ENCODE measurements at places on chromosomes 6 and 20.

GRCh38 chr6:42197555-42198362 is 3.0 kb upstream of the GUCA1B start:
- no peak for DNase-seq

DNA sequence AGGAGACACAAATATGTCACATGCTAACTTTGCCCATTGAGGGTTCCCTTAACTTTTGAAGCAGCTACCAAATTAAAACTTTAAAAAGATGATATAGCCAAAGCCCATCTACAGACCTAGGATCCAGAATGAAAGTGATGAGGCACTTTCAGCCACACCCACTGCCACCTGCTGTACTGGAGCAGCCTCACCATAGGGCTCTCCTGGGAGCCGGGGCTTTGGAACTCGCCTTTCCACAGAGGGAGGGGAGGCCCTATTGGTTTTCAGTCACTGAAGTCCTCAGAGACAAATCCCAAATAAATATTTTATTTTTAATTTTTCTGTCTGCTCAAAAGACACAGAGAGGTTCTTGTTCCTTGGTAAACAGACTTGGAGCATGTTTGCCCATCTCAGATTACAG is 238.1 kb upstream of the TAB2 start:
- DNase-seq, result no peak

DNA sequence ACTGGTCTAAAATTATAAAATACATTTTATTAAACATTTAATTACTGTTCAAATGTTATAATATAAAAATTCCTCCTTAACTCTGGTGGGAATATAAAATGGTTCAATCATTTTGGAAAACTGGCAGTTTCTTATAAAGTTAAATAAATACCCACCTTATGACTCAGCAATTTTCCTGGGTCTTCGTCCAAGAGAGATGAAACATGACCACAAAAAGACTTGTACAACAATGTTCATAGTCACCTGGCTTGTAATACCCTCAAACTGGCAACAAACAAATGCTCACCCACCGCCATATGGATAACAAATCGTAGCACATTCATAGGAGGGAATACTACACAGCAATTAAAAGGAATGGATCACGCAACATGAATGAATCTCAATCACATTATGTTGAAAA is 66.0 kb upstream of the RIN2 start:
- no peak for DNase-seq

DNA sequence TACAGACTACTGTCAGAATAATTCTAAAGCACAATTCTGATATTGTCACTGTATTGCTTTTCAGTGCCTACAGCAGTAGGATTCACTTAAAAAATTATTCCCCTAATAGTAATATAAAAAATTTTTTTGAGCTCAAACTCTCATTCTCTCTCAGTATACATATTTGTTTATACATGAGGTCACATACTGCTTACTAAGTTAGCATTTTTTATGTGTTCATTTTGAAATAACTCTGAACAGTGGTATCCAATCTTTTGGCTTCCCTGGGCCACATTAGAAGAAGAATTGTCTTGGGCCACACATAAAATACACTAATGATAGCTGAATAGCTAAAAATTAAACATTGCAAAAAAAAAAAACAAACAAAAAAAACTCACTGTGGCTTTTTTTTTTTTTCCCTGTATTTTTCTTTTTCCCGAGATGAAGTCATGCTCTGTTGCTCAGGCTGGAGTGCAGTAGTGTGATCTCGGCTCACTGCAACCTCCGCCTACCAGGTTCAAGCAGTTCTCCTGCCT is 38.6 kb downstream of the ASXL1 start:
- no peak for DNase-seq

GRCh38 chr6:35718911-35719381 is 17.9 kb upstream of the ARMC12 start:
- DNase-seq, result no peak

DNA sequence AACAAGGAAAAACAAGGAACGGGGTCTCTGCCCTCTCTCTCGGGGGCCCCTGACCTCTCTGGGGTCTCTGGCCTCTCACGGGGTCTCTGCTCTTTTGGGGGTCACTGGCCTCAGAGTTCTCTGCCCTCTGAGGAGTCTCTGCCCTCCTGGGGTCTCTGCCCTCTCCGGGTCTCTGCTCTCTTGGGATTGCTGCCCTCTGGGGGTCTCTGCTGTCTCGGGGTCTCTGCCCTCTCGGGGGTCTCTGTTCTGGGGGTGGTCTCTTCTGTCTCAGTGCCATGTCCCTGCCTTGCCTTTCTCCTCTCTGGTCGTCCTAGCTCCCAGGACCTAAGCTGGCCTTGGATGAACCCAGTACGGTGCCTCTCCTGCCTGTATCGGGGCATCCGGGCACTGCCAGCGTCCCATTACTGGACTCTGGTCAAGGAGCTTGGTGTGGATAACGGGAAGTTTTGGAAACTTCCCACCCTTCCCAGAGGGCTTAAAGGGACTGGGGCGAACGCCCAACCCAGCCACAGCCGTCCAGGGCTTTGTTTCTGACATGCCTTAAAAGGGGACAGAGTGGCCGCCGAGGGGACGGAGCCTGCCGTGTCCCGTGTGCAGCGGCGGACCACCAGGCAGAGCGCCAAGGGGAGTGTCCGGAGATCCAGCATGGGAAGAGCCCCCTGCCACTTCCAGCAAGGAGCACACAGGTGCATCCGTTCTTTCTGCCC is 24.7 kb upstream of the MRGBP start:
- DNase-seq, result no peak

DNA sequence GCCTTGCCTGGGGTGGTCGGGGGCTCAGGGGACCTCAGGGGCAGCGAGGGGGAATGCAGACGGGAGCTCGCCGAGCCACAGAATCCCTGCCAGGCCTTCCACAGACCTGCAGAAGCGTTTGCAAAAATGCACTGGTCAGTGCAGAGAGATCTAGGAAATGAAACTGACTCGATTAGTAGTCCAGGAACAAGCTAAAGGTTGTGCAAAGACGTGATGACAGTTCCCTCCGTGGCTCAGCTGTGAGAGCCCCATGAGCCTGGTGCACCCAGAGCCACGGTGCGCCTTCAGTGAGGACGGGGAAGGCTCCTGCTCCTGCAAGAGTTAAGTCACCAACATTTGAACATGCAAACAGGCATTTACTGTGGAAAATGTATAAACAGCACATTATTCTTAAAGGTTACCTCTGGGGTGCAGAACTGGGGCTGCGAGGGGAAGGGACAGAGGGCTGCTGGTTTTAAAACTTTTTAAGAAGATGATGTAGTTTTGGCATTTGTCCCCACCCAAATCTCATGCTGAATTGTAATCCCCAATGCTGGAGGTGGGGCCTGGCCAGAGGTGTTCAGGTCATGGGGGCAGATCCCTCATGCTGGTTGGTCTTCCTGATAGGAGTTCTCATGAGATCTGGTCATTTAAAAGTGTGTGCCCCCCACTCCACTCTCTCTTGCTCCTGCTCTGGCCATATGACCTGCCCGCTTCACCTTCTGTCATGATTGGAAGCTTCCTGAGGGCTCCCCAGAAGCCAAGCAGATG is 147.3 kb downstream of the DLL1 start:
- DNase-seq, result no peak

DNA sequence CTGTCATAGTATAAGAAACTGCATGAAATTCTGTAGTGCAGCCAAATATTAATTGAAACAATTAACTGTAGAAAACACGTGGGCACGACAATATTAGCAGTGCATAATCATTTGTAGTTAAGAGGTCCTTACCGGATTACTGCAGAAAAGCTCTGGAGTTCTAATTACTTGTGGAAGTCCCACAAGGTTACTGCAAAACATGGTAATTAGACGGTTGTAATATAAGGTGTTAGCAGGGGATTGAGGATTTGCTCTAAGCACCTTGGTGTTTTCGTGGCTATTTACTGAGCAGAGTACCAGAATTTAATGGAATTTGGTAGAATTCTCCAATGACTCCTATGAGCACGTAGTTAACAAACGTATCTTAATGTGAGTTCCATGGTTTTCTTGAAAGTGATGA is 473.6 kb upstream of the AGPAT4 start:
- no peak for DNase-seq

DNA sequence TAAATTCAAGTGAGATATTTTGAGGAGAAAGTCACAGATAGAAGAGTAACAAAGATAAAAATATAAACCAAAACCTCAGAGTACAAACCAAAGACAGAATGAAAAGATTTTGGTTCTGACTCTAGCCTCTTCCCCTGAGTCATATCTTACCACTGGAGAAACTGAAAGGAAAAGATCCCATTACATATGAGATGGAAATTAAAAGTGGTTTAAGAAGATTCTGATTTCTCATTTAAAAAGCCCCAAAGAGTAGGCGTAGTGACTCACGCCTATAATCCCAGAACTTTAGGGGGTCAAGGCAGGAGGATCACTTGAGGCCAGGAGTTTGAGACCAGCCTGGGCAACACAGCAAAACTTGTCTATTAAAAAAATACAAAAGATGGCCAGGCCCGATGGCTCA is 30.6 kb downstream of the SPINT4 start:
- no peak for DNase-seq

- no peak for DNase-seq
Observed at GRCh38 chr6:22043284-22043962, 253.4 kb downstream of the PRL start.

All from forelimb muscle (tissue), 1 donor.